Activated CD4-positive, CD25-positive, alpha-beta regulatory T cell treated with anti-CD3 and anti-CD28 coated beads, Interleukin-2, amount 50 U/mL, for 16 hours (primary cell): ENCODE measurements at places on chromosomes 4 and X.

DNA sequence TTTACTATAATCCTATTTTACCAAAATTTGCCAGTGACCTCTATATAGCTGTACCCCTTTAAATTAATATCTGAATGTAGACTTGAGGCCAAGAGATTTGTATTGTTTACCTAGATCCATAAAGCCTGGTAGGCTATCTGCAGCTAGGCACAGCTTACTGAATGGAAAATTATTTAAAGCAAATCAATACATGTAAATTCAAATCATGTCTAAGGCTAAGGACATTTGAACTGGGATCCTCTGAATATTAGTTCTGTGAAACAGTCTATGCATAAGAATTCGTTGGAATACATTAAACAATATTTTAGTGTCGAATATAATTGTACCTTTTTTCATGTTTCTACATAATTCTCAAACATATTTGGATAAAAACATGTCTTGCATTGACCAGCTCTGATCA lies 1.6 kb downstream of the UGT2A3 start:
- no peak for DNase-seq

GRCh38 chr4:16655111-16655510 lies 243.3 kb downstream of the LDB2 start:
- DNase-seq, result no peak

- no peak for DNase-seq
These were observed 394.0 kb upstream of the TEX13C start for GRCh38 chrX:124925681-124926080.

DNA sequence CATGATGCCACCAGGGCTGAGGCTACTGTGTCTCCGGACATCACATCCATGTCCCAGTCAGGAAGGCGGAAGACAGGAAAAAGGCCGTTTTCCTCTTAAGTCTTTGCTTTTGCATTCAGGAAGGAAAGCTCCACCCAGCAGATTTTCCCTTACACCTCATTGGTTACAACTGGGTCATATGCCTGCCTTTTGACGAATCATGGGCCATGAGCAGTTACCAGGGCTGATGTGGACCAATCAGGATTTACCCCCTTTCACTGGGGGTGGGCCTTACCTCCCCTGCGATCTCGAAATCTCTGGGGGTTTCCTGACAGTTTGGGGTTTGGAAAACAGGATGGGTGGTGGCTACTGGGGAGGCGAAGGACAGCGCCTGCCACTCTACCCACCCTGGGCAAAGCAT lies 52.5 kb upstream of the GRPEL1 start:
- no peak for DNase-seq

GRCh38 chrX:68675571-68675970 lies 28.1 kb downstream of the STARD8 start:
- DNase-seq, result no peak

DNA sequence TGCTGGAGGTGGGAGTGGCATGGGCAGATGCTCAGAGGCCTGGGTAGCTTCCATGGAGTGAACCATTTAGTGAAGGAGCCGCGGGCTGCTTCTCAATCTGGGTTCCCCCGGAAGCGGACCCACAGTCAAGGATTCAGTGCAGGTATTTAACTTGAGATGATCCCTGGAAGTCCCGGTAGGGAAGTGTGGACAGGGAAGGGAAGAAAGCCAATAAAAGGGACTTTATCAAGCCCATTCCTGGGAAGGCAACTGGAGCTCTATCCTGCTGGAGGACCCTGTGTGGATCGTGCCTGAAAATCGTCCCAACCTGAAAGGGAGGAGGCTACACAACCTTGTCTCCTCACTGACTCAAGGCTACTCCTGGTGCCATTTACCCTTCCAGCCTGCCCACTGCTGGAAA lies 76.9 kb downstream of the DHX15 start:
- no peak for DNase-seq

DNA sequence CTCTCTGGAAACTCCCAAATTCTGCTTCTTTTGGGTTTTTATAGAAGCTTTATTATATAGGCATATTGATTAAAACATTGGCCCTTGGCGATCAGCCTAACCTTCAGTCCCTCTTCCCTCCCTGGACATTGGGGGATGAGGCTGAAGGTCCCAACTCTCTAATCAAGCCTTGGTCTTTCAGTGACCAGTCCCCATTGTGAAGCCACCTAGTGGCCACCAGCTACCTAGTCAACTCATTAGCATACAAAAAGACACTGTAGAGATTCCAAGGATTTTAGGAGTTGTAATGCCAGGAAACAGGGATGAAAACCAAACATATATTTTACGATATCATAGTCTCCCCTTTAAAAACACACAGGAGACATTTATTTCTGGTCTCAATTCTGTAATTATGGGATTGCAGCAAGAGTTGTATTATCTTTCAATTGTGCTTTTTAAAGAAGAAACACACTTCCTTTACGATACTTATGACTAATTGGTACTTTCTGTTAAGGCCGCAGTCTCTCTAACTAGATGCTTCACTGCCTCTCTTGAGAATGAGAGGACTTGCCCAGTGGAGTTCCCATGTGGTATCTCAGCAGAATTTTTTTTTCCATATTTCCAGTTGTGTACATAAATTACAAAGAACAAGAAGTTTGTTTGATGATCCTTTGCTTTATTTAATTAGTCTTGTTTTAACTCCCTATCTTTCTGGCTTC lies 58.2 kb downstream of the WDR17 start:
- DNase-seq, result no peak

DNA sequence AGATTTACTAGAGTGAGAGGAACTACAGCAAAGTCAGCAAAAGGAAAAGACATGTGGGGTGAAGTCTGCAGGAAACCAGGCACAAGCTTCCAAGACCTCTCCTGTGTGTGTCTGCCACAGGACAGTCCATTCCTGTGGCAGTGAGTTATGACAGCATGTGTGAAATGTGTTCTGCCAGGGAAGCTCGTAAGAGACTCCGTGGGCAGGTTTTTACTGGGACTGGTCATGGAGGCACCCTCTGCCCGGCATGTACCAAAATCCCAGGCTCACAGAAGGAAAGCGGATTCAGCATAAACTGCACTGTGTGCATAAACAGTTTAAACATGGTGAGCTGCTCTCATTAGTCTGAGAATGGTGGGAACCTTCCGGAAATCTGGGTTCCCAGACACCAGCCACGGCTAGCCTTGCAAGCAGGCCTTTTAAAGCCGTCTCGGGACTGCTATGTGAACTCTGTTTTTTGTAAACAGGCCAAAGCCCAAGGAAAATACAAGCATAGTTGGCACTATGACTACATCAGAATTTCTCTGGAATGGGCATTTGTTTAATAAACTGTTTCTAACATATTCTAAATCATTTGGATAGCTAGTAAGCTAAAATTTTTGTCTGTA lies 288.5 kb downstream of the TENM3 start:
- DNase-seq, result no peak

DNA sequence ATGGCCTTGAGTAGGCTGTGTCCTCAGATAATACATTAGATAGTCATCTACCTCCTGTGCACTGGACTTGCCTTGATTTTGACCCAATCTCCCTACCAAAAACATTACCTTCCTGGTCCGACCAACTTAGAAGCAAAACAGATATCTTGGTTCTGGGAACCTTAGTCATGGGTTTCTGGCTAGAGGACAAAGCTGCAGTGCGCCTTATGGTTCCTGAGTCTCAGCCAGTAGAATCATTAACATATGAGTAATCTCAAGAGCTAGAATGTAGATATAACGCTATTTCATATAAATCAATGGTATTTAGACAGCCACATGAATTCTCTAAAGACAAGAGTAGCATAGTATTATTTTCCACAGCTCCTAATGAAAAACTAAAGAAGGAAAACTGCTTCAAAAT lies 83.1 kb downstream of the GRIA3 start:
- no peak for DNase-seq

GRCh38 chrX:72069350-72070160 lies 62.2 kb downstream of the RTL5 start:
- no peak for DNase-seq

- no peak for DNase-seq
These were observed 5.7 kb upstream of the RNF4 start for GRCh38 chr4:2462992-2463762.

DNA sequence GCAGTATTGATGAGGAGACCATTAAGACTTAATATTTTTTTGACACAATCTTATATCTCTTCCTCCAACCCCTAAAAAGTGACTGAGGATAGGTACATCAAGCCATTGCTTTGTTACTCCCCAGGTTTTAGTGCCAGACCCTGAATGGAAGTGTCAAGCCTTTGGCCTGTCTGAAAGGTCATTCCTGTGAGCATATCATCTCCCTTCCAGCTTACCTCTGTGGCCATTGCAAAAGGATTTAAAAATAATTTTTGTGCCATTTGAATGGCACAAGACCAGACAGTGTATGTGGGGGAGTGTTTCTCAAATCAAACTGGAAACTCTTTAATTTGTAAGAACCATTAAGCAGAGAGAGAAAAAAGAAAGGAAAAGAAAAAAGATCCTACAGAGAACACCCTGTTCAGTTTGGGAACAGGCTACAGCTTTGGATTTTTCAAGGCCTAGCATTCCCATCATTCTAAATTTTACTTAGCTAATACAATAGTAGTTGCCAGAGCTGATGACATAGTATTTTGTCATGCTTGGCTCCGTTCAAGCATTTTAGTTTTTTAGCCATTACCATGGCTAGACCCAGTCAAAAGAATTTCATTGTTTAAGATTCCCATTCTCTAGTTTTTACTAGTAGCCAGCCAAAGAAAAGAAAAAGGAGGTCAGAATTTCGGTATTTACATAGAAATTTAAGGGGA lies 49.6 kb downstream of the HPF1 start:
- no peak for DNase-seq

DNA sequence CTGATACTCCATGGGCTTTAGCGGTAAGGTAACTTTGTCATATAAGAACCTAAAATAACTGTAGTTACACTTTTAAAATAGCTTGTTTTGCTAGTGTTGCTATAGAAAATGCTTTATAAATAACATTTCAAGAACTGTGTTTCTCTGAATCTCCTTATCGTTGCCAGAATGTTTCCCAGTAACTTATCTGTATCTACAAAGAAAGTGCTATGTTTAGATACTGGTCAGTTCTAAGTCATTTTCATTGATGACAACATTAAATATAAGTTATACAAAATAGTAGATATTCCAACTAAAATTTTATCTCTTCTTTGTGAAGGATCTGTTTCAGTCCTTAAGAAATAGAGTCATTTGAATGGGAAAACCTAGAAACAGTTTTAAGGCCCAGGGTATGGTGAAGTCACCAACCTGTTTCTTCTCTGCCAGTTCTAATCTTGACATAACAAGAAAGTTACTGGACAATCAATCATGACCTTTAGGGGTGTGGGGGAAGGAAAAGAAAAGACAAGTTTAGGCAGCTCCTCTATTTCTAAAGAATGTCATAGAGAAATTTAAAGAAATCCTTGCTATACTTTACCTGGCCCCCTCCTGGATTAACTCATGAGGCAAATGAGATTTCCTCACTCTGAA lies 425.9 kb downstream of the RPA4 start:
- no peak for DNase-seq

DNA sequence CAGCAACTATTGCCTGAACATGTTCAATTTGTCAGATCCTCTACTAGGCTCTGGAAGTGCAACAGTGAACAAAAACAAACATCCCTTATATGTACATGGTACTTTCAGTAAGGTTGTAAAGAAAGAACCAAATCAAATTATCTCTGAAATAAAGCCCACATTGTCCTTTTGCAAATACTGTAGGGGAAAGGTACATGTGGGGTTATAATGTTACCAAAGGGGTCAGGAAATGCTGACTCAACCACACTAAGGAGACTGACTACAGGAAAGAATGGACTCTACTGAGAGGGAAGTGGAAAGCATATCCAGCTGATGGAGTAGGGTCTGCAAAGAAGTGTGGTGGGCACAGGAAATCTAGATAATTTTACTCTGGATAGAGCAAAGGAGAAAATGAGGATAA lies 61.5 kb downstream of the PCDH18 start:
- DNase-seq, result no peak

DNA sequence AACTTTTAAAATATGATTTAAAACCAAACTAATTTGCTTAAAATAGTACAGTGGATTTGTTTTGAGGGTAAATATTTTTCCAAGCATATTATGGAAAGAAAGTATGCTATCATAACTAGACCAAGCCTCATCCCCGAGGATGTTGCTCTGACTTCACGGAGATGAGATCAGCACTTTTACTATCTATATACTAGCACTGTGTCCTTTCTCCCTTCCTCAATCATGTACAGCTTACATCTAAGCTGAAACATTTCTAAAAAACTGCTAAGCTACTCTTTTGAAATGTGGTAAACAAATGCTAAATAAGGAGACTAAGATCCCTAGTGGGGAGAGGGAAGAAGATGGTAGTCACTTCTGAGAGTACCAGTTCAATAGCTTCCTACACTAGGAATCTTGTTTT lies 23.8 kb downstream of the AMMECR1 start:
- DNase-seq, result no peak

- DNase-seq, result no peak
These were observed 875.8 kb upstream of the SLIT2 start for GRCh38 chr4:19375931-19376330.

DNA sequence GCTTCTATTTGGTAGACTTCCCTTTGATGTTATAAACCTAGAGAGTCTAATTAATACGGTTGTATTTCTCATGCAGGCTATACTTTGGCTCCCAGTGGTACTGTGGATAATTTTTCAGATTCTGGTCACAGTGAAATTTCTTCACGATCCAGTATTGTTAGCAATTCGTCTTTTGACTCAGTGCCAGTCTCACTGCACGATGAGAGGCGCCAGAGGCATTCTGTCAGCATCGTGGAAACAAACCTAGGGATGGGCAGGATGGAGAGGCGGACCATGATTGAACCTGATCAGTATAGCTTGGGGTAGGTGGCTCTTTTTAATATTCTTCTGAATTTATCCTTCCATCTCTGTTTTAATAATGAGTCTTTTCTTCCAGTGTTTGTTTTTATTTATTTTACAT lies 249.7 kb downstream of the RAPGEF2 start:
- DNase-seq, result no peak

GRCh38 chr4:29553846-29554245 lies 1166.3 kb upstream of the PCDH7 start:
- DNase-seq, result no peak

DNA sequence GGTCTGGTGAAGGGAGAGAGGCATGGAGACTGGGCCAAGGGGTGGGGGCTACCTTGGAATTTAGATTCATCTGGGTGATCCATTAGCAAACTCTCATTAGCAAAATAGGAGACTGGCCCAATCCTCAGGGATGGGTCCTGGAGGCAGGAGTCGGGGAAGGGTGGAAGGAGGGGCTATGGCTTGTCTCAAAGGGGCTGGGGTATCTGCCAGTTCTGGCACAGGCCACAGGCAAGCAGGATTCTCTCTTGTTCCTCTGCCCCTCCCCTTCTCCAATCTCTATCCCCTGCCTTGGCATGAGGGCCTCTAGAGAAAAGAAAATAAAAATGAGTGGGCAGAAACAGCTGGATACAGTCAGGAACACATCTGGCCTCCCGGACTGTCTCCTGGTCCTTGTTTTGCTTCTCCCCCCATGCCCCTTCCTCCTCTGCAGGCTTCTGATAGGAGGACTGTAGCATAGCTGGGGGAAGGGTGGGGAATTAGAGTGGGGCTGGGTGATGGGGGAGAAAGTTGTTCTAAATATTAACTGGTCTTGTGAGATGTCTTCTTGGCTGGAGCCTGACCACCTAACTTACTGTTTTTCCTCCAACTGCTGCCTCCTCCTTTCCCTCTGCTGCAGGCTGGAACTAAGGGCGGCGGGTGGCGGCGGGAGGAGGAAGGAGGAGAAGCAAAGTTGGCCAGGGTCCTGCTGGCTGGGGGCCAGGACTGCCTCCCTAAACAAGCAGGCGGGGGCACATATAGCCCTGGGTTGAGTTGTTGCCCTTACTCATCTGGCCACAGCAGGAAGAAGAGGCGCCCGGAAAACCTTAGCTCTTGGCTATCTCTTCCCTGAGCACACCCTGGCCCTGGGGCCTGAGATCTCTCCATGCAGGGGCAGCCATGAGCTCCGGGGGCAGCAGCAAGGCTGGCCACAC lies 53.3 kb upstream of the LAS1L start:
- no peak for DNase-seq

GRCh38 chrX:13023567-13023966 lies 20.9 kb downstream of the FAM9C start:
- no peak for DNase-seq
